ENCODE measurements at places on chromosomes 16 and 17.

DNA sequence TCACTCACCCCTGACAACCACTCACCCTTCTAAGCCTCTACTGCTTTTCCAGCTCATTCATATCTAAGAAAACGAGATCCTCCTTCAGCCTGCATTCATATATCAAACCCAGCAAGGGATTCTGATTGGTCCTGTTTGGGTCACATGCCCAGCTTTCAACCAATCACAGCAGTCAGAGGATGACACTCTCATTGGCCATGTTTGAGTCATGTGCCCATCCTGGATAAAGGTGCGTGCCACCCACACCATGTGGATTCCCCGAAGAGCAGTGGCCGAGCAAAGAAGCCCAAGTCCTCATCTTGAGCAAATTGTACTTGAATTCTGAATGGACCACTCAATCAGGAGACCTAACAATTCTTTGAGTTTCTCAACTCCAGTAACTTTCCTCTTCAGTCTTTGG, 45.0 kb downstream of the SCNN1G start:
- no peak for DNase-seq

- no peak for DNase-seq
Measured at GRCh38 chr16:74617206-74617788, 10.4 kb upstream of the GLG1 start.

- no peak for DNase-seq
Measured at GRCh38 chr16:78570399-78571141, 471.1 kb downstream of the WWOX start.

GRCh38 chr17:70314096-70314495, 144.8 kb downstream of the KCNJ2 start:
- DNase-seq: no peak

DNA sequence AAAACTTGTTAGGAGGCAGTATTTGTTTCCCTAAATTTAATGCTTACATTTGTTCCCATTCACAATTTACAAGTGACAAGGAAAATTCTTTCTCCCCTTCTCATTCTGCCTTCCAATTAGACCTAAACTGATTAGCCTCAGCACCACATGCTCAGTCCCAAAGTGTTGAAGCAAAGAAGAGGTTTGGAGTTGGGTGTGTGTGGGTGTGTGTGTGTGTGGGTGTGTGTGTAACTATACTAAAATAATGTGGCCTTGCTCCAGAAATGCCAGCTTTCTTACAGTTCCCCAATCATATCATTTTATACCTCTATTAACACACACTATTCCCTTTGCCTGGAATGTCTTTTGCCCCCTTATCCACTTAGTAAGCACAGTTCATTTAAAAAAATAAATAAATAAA, 6.9 kb upstream of the UTP6 start:
- DNase-seq: no peak

DNA sequence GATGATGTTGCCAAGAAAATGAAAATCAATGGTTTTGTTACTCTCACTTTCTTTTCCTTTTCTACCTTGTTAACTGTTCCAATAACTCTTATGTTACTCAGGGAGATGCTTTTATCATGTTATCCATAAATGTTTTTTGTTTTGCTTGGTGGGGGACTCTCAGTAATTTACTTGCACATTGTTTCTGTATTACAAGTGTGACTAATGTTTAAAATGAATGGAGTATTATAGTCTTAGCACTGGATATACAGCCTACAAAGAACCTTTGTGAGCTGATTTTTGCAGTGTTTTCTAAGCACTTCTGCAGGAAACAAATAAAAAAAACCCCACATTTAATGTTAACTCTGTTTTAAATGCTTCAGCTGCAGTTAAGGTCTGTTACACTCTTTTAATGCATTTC, 12.1 kb downstream of the VMP1 start:
- no peak for DNase-seq

- DNase-seq: no peak
Measured at GRCh38 chr17:2503627-2504026, 8.1 kb downstream of the METTL16 start.

GRCh38 chr17:41663451-41664171, 25.1 kb upstream of the EIF1 start:
- DNase-seq: no peak

DNA sequence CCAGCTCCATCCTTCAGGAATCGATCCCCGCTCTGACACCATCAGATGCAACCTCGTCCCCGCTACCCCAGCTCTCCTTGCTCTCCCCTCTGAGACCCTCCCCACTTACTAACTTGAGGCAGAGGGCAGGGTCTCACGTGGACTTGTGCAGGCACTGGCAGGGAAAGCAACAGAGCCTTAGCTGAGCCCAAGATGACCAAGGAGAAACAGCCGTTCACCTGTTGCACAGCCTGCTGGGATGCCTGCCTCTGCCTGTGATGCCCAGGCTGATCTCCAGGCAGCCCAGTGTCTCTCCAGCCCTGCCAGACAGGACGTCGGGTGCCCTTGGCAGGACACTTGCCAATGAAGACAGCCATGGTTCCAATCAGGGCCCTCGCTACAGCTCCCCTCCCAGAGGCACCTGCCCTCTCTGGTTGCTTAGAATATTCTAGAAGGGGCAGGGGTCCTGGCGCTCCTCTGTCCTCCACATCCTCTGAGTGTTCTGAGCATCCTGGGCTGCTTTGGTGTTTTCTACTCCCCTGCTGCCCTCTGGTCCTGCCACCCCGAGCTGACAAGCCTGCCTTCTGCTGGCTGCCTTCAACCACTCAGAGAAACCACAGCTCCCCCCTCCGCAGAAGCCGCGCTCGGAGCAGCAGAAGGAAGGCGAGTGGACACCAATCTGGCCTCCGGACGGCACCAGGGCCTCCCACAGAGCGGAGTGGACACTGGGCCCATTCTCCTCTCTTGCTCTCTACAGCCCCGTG, 6.7 kb downstream of the CEP295NL start:
- DNase-seq: no peak

- no peak for DNase-seq
Measured at GRCh38 chr16:1961651-1962067, 2.3 kb downstream of the NDUFB10 start.

- no peak for DNase-seq
Measured at GRCh38 chr17:15432807-15433611, 34.4 kb downstream of the CDRT4 start.

- no peak for DNase-seq
Measured at GRCh38 chr17:82114447-82114846, 16.4 kb upstream of the FASN start.

DNA sequence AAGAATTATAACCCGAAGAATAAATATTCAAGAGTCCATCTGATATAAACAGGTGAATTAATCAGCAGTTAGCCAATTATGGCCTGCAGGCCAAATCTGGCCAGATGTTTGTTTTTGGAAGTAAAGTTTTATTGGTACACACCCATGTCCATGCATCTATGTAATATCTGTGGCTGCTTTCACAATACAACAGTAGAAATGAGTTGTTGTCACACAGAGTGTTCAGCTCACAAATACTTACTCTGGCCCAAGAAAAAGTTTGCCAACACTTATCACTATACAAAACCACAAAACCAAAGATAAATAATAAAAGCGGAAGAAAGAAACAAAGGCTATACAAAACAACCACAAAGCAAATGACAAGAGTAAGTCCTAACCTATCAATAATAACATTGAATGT, 109.4 kb downstream of the CDYL2 start:
- DNase-seq: no peak

DNA sequence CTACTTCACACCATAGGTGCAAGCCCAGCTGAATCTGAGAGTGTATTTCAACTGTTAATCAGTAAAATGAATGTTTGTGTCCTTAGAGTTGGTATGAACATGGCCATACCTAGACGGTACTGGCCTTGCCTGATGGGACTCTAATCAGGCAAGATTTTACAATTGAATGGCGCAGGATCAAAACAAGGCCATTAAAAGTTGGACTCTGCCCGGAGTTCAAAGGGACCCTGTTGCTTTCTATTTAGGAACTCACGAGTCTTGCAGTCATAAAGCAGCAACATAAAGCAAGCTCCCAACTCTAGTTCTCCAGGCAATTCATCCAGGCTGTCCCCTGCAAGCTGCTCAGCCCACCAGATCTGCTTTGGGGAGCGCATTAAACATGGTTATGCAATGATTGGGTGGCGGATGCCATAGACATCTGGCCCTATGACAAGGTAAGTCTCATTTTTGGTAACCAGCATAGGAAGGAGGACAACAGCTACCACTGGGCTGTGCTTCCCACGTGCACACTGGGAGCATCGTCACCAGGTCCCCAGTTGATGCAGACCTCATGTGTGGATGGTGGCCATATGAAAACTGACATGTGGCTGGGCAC, 8.8 kb downstream of the TMEM186 start:
- DNase-seq: no peak
